ENCODE measurements at places on chromosomes 4 and X.

DNA sequence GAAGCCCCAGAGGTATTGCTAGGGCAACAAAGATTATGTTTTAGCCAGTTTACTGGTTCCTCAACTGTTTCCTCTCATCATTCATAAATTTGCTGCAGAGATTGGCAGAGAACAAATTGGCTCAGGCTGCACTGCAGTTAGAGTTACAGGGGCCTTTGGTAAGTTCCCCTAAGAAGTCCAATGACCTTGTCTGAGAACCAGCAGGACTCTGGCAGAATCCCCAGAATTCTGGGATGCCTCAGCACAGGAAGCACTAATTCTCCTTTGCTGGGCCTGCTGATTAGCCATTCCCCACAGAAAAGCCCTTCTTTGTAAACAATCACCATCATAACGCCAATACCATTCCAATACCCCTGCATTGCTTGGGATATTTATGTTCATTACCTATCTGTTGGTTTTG, 151.3 kb downstream of the USP46 start:
- DNase-seq = no peak

DNA sequence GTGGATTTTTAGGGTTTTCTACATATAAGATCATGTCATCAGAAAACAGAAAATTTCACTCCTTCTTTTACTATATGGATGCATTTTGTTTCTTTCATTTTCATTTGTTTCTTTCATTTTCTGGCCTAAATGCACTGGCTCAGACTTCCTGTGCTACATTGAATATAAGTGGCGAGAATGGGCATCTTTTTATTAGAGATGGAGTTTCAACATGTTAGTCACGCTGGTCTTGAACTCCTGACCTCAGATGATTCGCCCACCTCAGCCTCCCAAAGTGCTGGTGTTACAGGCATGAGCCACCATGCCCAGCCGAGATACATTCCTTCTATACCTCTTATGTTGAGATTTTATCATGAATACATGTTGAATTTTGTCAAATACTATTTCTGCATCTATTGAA, 61.8 kb downstream of the BRWD3 start:
- DNase-seq = no peak

DNA sequence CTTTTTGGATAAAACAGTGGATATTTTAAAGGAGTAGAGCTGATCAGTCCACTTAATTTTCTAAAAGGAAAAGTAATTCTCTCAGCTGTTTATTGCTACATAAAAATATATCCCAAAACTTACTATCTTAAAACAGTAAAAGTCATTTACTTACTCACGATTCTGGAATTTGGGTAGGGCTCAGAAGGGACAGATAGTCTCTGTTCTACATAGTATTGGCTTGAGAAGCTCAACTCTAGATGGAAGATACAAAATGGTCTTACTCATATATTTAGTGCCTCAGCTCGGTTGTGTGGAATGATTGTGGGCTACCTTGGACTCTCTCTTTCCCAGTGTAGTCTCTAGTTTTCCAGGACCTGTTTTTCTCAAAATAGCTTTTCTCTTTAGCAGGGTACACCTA, 691.5 kb upstream of the POU3F4 start:
- no peak for DNase-seq

DNA sequence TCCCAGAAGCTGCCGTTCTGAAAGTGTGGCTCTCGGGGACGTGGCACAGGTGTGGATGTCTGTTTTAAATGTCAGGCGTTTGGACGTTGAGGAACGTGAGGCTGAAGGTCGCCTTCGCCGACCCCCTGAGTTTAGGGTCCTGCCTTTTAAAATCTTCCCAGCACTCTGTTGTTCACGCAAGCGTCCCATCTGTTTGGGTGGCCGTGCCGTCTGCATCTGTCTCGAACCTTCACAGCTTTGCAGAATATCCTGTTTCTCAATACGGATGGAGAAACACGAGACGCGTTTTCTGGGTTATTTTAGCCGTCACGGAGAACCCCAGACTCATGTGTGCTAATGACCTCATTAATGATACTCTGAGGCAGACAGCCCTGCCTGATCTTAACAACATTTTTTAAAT, 31.5 kb downstream of the SHOX start:
- DNase-seq = no peak

GRCh38 chr4:89222170-89222569, 85.4 kb downstream of the GPRIN3 start:
- no peak for DNase-seq

DNA sequence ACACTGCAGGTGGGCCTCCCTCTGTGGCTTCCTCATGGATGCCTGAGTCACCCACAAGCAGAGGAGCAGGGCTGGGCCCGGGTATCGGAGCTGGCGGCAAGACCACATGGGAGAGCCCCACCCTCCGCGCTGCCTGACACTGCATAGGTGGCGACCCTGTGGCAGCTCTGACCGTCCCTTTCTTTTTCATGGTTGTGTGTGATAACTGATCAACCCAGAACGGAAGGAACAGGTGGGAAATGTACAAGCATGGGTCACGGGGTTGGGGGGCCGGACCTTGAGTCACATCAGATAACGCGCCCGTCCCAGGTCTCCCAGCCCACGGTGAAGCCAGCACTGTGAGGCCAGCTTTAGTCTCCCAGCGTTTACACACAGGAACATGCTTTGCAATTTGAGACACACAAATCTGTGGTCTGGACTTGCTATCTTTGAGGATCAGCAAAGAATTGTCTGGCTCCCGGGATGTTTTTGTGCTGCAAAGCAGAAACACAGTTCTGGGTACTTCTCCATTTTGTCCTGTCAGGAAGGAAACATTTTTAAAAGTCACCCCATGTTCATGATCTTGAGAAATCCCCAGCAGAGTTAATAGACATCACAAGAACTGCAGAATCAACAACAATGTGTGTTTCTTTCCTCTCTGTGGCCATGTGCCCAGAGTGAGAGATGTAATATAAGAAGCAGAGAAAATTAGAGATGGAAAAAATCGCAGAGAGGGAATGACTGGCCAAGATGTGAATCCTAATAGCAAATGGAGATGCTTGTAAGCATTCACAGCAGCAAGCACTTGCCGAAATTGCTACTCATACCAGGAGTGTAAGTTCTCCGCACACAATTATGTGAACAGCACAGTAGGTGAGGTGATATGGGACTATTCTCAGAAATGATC, 70.1 kb upstream of the CBR4 start:
- no peak for DNase-seq

GRCh38 chr4:109631532-109632108, 71.6 kb downstream of the MCUB start:
- DNase-seq = no peak

- DNase-seq = no peak
Measured at GRCh38 chrX:70176938-70177533, at the start of gene DGAT2L6. TSS of gene DGAT2L6 (plus strand) at chrX:70177483. CDS start at chrX:70177583, 100 bp downstream.
